Bronchial epithelial cell (primary cell): ENCODE measurements at places on chromosomes 1 and 21. TPM values are rescaled to one million over a fixed set of nuclear protein-coding genes. Genes with fewer than 3 reads are reported as not detected.

DDR2 gene
- total RNA-seq, result 1.5 and 4.7 TPM in 2 replicates

RSPH1 gene
- under 0.01 and 0.38 TPM in 2 replicates for total RNA-seq

SLC35E2B gene
- 14.0 and 17.0 TPM in 2 replicates for total RNA-seq

ACTA1 gene
- total RNA-seq, result not detected in 2 replicates

UBIAD1 gene
- total RNA-seq, result 6.7 and 11.1 TPM in 2 replicates

CRTC2 gene
- total RNA-seq, result 2.6 and 4.7 TPM in 2 replicates

SZRD1 gene
- 10.8 and 18.1 TPM in 2 replicates for total RNA-seq

MPZ gene
- total RNA-seq, result under 0.01 and 0.13 TPM in 2 replicates

NIBAN1 gene
- 97.4 and 169 TPM in 2 replicates for total RNA-seq

EXO1 gene
- total RNA-seq, result 0.53 and 0.90 TPM in 2 replicates

PFKFB2 gene
- 36.9 and 63.2 TPM in 2 replicates for total RNA-seq

DNA sequence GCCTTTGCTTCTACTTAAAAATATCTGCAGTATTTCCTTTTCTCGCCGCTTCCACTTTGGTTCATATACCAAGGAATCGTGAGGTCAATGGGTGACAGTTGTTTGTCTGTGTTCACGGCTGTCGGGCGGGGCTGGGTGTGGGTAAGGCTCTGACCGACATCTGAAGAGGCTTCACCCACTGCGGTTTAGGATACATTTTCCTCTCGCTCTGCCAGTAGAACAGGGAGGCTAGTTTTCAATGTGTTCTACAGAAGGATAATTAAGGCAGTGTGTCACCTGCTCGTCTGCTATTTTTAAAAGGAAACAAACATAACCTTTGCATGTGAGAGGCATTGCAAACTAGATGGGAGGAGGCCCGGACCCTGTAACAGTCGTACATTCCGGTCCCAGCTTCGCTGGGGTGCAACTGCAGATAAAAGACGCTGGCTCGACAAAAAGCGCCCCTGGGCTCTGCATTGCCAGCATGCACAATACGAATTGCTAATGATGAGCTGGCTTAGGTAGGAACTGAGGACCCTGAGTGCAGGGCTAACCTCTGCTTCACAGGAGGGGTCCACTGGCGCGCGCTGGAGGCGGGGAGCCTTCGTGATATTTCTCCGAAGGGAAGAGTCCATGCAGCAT lies 8.5 kb upstream of the ERG start:
- DNase-seq, result no peak

DNA sequence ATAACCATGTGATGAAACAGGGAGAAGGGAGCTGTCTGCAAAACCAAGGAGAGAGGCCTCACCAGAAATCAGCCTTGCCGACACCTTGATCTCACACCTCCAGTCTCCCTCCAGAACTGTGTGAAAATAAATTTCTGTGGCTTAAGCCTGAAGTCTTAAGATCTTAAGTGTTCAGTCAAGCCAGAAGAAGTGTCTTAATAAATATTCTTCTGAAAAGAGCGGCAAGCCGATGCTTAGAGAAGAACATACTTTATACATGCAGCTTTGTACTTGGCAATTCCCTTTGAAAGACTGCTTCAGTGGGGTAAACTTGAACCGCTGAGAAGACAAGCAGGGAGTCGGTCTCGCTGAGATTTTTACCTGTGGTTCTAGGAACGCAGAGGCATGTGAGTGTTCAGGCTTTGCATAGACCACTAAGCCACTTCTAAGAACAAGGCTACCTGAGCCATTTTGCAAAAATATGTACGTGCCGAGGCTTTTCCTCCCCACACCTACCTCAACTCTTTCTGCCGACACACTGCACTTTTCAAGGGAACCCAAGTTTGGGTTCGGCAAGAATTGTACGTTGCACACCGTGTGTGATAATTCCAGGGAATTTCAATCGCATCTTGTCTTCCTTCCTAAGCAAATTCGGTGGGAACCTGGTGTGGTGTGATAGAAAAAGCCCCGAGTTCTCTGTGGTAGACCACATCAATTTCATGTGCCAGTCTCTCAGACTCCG lies 3.4 kb downstream of the RUNX1 start:
- DNase-seq, result no peak

- peak; percentile 87 for DNase-seq
Observed at GRCh38 chr1:168386949-168387586, 106.4 kb downstream of the TBX19 start.

- DNase-seq, result peak; percentile 93
Observed at GRCh38 chr1:9110669-9111356, 18.1 kb downstream of the GPR157 start.

DNA sequence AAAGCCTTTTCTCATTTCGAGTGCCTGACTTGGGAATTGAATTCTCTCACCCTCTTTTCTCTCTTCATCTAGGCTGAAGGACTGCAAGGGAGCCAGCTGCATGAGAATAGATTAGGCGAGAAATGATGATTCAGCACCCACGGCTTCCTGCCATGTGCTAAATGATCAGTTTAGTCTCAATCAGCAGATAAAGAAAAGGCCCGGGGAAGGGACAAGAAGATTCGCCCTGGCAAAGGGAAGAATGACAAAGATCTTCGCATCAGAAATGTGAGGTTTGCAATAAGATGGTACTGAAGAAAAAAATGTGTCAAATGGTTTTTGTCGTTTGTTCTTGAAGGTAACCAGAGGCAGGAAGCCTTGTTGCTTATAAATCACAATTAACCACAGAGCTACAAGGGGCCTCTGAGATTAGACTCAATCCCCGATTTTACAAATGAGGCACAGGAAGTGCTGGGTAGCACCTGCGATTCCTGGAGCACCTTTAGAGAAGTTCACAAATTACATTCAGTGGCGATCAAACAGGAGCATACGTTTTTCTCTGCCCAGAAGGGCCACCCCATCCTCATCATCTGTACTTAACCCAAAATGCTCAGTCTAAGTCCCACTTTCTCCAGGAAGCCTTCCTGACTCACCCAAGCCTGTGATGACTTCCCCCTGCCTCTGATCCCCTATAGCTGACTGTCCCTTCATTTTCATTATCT lies 183.4 kb downstream of the ZNF281 start:
- DNase-seq, result no peak

GRCh38 chr1:34781071-34781843 lies at the start of gene GJB3:
GJB3 (plus strand) TSS chr1:34781214; CDS start chr1:34784763, 3,549 bp downstream.
- DNase-seq, result peak; percentile 72

- peak; percentile 65 for DNase-seq
Observed at GRCh38 chr1:25140073-25140797, 92.1 kb downstream of the SYF2 start.

- DNase-seq, result no peak
Observed at GRCh38 chr1:92484472-92485380, 2.0 kb downstream of the GFI1 start.

DNA sequence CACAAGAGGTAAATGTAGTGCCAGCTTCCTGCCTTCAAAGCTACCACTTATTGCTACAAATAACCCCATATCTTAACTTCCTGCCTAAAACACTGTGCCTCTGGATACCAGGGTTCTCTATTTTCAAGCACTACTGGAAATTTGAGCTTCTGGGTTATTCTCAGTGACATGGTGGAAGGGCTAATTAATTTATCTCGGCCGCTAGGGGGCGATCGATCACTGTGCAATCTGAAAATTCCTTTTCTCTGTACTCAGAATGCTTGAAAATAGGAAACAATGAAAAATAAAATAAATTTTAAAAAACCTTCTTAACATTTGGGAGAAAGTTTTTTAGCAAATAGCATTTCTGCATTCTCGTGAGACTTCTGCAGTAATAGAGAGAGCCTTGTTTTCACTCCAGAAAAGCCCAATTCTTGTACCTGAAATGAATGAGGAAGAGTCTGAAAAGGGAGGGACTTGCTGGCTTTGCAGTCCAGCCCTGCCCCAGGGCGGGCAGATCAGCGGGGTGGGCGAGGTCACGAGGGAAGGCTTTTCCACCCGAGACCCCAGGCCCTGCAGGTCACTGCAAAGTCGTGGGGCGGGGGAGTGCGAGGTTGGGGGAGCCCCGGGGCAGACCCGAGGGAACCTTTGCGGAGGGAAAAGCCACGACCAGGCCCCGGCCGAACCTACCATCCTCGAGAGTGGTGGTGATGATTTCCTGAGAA lies 276.7 kb downstream of the PCP4 start:
- DNase-seq, result peak; percentile 33

DNA sequence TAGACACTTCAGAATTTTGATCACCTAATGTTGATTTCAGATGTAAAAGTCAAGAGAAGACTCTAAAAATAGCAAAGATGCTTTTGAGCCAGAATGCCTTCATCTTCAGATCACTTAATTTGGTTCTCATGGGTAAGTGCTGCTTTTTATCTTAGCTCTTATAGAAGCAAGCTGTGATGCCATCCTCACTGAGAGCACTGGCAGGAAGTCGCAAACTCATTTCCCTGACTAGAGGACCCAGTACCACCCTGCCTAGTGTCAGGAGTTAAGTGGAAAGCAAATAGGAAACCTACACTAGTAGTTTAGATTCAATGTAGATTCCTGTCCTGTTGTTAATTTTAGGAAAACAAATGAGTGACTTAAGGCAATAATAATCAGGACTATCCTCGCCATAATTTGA lies 12.1 kb downstream of the IFNAR2 start:
- no peak for DNase-seq

- no peak for DNase-seq
Observed at GRCh38 chr1:86489242-86489878, 20.6 kb downstream of the CLCA1 start.

DNA sequence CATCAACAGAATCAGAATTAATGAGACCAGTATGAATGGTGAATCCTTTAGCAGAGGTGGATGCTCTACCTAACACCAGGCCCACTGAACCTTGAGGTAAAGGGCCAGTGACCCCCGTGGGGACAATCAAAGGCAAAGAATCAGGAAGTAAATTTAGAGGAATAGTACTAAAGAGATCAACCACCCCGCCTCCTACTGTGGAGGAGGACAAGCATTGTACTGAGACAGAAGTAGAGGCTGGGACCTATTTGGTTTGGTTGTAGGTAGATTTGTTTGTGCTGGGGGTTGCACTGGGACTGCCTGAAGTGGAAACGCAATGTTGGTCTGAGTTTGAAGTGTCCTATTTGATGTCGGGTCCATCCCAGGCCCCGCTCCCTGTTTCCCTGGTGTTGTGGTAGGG lies 9.5 kb downstream of the CD48 start:
- no peak for DNase-seq

- no peak for DNase-seq
Observed at GRCh38 chr21:14541841-14542490, 4.1 kb downstream of the SAMSN1 start.

- DNase-seq, result no peak
Observed at GRCh38 chr1:180994262-180994661, 28.4 kb downstream of the STX6 start.

- DNase-seq, result peak; percentile 52
Observed at GRCh38 chr21:37671381-37671780, 244.9 kb downstream of the KCNJ6 start.

DNA sequence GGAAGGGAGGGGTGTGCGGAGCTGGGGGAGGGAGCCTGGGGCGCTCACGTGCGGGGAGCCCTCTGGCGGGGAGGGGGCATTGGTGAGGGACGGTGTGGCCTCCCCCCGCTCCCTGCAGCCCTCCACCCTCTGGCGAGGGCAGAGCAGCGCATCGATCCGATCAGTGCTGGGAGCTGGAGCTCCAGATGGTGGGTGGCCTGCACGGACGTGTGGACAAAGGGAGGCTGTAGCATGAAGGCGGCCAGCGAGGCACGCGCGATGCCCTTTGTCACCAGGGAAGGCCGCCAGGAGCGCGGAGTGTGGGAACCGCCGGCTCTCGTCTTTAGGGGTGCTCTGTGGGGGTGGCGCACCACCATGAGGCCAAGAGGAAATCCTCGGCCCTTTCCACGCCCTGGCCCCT lies 5.4 kb upstream of the HES5 start:
- no peak for DNase-seq

GRCh38 chr1:213296558-213296957 lies 245.5 kb downstream of the RPS6KC1 start:
- DNase-seq, result no peak
